ENCODE measurements at places on chromosomes 16 and 17.

DNA sequence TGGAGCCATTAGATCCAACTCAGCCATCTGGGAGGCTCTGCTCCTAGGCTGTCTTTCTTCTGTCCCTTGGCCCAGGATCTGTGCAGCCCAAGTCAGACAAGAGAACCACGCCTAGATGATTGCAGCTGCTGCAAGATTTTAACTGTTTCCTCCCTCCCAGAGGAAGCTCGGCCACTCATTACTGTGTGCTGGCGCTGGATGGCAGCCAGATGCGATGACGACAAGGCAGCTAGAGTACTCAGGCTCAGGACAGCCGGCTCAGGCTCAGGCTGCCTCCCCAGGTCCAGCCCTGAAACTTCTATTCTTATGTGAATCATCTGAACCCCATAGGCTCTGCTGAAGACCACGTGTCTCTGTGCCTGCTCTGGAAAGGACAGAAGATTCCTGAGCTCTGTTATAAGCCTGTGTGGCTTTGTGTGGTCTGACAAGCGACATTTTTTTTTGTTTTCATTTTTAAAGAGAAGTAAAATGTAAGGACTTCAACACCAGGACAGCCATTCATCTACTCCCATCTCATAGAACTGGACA lies 32.1 kb upstream of the FBXW10B start:
- H3K36me3 ChIP-seq = peaks cover 13% of the 10 kb centered on the region
- H3K4me3 ChIP-seq = no peak overlapping the region
- no peak overlapping the region for H3K27ac ChIP-seq
- H3K4me1 ChIP-seq = no peaks in the 10 kb centered on the region

- H3K4me1 ChIP-seq = peaks cover 26% of the 10 kb centered on the region
- peak overlapping the region; percentile 97 for H3K27ac ChIP-seq
- no peak for DNase-seq
- H3K4me3 ChIP-seq = peak overlapping the region; percentile 99
- no peaks in the 10 kb centered on the region for H3K27me3 ChIP-seq
Measured at GRCh38 chr17:58353389-58353825, 1.4 kb upstream of the SUPT4H1 start.

DNA sequence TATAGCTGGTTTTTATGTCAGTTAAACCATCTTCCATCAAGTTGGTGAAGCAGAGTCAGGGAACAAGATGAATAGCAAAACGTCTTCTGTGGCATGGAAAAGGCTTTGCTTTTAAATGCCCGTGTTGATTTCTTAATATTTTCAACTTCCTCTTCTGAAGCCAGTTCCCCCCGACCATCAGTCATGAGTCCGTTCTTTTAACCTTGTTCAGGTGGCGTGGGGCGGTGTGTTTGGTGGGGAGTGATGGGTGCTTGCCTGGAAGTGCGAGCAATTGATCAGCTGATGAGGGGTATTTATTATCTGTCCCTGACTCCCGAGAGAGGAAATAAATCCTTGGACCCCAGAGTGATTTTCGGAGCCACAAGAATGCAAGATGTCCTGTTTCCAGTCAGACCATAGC lies 147.1 kb downstream of the WWOX start:
- DNase-seq = no peak
- H3K36me3 ChIP-seq = peaks cover 7% of the 10 kb centered on the region
- H3K4me1 ChIP-seq = no peaks in the 10 kb centered on the region
- no peaks in the 10 kb centered on the region for H3K27me3 ChIP-seq
- H3K4me3 ChIP-seq = no peak overlapping the region

DNA sequence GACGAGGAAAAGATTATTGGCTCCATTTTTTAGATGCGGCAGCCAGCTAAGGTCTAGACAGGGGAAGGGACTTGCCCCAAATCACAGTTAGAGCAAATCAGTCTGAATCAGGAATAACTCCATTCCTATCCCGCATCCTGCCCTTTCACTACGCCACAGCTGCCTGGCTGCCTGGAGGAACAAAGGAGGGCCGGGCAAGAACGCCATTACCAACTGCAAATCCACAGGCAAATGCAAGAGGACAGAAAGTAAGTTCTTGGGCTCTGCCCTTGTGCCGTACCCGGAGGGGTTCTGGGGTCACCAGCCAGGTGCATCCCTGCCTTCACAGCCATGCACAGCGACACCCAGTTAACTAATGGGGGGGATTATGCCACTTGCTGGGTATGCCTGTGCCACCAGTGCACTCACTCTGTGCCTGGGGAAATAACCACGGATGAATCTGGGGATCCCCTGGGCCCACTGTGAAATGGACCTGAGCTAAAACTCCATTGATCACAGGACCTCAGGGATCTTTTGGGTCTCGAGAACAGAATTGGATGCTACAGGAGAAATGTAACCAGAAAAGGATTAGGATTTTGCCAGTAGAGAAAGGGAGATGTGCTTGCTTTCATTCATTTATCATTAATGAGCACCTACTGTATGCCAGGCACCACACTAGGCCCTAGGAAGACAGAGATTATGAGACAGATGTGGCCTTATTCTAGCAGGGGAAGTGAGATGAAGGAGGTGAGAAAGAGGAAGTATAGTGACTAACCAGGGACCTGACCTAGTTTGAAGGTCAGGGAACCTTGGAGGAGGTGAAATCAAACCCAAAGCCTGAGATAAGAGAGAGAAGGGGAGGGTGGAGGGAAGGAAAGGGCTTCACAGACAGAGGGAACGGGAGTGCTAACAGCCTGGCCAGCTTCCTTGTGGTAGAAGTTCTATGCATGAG lies 17.7 kb downstream of the BCL7C start:
- peak overlapping the region; percentile 80 for H3K27ac ChIP-seq
- no peaks in the 10 kb centered on the region for H3K27me3 ChIP-seq
- peaks cover 21% of the 10 kb centered on the region for H3K4me1 ChIP-seq
- DNase-seq = peak; percentile 29
- H3K4me3 ChIP-seq = peak overlapping the region; percentile 96

DNA sequence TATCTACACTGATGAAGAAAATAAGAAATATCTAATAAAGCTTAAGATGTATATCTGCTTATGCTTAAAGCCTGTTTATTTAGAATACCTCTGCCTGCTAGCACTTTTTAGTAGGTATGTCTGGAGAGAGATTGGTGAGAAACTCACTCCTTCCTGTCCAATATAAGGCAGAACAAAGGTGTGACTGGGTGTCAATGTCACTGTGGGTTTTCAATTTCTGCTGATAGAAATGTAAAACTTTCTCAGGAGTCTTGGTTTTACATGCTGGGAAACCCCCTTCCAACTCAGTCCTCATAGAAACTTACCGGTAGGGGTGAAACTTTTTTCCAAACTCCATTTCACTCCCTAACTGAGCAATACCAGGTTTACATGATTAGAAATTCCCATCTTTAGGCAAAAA lies 17.8 kb upstream of the MPHOSPH6 start:
- H3K4me3 ChIP-seq = no peak overlapping the region
- no peak overlapping the region for H3K27ac ChIP-seq
- no peak for DNase-seq

- no peak overlapping the region for H3K27ac ChIP-seq
- DNase-seq = no peak
- peaks cover 9% of the 10 kb centered on the region for H3K4me1 ChIP-seq
- H3K36me3 ChIP-seq = peaks cover 18% of the 10 kb centered on the region
- no peak overlapping the region for H3K4me3 ChIP-seq
- H3K27me3 ChIP-seq = no peaks in the 10 kb centered on the region
Measured at GRCh38 chr17:14152721-14153120, 83.4 kb downstream of the COX10 start.

Data from memory B cell (primary cell).